Activated T-cell treated with anti-CD3 and anti-CD28 coated beads, Interleukin-2, amount 50 U/mL, for 24 hours (primary cell): ENCODE measurements at places on chromosomes 2 and 18.
A peak's percentile ranks its signal among the peaks of the same experiment; 100 is the strongest.

DNA sequence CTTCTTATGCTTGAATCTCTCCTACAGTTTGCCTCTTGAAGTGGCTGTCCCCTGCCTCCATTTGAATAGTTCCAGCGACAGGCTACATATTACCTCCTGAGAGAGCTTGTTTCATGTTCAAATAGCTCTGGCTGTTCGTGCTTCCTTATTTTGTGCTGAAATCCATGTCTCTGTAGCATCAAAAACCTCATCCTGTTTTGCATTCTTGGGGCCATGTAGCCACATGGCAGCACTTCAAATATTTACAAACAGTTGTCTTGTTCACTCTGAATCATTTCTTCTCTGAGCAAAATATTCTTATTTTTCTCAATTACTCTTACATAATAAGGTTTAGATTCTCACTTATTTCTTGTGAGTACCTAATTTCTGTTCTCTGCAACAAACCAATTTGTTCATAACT is 1243.1 kb upstream of the NXPH2 start:
- no peak for DNase-seq

- no peak for DNase-seq
Observed at GRCh38 chr18:75111760-75112159, 97.2 kb downstream of the PTGR3 start.

- no peak for DNase-seq
Observed at GRCh38 chr2:196249860-196250259, 78.5 kb upstream of the STK17B start.

- DNase-seq: peak; percentile 74
Observed at GRCh38 chr2:30252723-30253701, 21.7 kb downstream of the LBH start.

- no peak for DNase-seq
Observed at GRCh38 chr18:44853430-44853829, 172.7 kb downstream of the SETBP1 start.

DNA sequence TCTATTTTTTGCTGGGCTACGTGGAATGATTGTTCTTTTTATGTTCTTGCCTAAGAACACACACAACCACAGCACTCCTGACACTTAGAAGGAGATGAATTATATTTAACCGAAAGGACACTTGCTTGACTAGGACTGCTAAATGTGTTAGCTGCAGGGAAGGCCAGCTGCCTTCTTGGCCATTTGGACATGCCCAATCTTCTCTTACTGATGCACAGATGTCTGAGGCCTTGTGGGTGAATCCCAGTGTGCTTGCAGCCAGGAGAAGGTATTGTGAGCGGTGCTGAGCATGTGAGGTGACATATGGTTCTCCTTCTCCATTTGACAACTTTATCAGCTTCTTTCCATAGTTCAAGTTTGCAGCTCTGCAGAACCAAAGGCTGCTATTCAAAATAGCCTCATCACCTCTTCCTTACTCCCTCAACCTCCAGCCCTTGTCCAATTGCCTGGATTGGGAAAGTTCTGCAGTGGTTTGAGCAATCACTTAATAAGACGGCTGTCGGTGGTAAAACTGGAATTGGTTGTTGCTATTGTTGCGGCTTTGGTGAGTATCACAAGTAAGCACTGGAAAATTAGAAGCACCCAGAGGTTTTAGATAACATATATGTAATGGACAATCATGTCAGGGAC is 1113.3 kb downstream of the TSN start:
- DNase-seq: no peak

GRCh38 chr18:29488617-29489016 is 1311.7 kb upstream of the CDH2 start:
- no peak for DNase-seq

- no peak for DNase-seq
Observed at GRCh38 chr18:76771192-76771799, 51.1 kb upstream of the ZNF236 start.

DNA sequence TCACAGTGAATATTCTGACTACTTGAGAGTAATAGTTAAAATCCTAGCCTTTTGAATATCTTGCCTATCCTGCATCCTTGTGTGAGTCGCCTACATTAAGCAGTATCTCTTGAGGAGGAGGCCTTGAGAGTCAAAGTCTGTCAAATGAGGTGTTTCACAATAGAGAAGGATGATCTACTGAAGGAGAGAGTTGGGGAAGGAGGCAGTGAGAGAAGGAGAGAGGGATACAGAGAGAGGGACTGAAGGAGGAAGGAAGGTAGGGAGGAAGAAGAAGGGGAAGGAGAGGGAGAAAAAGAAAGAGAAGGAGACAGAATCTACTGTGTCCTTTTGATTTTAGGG is 123.6 kb upstream of the CYP26B1 start:
- no peak for DNase-seq

DNA sequence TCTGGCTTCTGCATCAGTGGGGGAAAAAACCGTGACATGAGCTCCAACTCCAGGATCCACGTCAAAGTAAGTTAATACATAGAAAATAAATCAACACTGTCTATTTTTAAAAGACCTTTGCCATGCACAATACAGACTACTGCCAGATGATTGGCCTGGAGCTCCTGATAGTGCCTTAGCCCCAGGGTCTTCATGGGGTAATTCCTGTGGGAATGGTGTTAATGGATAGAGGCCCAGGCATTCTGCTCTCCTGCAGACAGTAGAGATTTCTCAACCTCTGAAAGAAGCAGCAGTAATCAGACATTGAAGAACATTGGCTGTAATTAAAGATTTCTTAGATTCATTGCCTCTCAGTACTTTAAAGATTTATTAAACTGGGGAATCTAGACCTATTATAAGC is 4.3 kb upstream of the PLCL1 start:
- no peak for DNase-seq

DNA sequence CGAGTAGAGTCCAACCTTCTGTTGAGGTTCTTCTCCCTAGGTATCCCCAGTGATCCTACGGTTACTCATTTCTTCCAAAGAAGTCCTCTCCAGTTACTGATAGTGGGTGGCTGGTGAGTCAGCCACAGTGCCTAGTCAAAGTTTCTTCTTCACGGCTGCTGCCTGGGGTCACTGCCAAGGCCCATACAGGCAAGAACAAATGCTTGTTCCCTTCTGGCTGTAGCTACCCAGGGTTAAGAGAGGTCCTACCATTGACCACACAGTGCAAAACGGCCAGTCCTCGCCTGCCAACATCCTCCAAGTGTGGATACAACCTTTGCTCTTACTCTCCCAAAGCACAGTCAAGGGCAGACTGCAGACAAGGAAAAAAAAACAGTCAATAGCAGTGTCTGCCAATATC is 2.9 kb upstream of the PTPN4 start:
- peak; percentile 52 for DNase-seq

DNA sequence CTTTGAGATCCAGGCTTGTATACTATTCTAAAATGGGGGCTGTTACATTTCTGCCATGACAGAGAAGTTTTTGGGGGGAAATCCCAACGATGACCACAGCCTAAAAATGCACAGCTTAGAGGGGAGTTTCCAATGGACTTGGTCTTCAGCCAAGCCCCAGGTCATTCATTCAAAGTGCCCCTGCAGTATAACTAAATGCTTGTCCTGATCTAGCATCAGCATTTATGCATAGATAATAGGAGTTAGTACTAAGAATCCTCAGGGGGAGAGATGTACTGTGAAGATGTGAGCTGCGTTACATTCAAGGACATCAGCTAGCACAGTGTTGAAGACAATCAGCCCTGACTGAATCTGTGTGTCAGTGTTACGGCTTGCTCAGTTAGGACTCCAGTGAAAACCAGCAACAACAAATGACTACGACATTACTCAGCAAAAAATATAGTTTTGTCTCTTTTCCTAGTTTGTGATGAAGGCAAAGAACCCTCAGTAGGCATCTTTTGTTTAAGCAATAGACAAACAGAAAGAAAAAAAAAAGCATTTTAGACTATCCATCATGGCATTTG is 160.9 kb downstream of the ZEB2 start:
- DNase-seq: no peak

DNA sequence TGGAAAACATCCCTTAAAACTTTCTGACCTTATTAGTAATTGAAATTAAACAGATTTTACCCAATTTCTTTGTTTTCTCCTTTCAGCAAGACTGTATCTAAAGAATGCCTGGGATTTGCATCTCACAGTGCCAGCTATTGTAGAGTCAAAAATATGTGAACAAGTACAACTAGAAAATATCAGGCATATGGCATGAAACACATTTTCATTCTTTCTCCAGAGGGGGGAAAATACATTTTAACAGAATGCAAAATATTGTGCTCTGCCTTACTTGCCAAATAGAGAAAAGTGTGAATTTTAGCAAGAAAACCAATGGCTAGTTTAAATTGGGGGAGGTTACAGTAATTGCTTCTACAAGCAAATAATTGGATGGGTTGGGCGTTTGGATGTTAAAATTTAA is 366.6 kb upstream of the FIGN start:
- DNase-seq: no peak

DNA sequence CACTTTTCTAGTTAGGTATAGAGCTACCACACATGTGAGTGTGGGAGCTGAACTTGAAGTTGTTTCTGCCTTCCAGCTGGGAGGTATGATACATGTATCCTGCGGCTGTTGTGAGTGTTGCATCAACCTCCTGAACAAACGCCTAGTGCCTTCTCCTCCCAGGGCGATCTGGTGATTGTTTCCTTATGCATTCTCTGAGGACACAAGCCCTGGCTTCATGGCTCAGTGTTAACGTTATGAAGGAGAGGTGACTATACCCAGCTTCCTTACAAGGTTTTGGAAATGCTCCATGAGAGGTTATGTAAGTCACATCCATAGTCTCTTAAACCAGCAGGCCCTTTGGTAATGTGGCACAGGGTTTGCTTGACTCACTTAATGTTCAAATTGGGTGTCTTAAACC is 64.9 kb downstream of the SPRED2 start:
- no peak for DNase-seq

DNA sequence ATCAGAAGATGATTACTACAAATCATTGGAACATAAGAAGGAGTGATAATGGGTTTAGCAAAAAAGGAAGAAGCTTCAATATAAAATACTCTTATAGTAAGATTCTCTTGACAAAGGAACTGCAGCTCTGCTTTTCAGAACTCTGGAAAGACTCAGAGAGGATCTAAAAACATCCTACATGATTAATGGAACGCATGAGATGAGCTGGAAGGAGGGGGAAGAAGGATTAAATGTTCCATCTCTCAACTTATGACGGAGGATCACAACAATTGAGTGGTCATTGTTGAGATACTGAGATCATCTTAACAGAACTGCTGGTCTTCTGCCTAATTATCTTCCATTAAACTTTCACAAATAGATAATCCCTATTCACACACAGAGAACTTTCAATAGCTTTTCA is 267.5 kb upstream of the SLC8A1 start:
- DNase-seq: no peak

- DNase-seq: no peak
Observed at GRCh38 chr2:24233321-24233720, 58.5 kb downstream of the FAM228A start.

DNA sequence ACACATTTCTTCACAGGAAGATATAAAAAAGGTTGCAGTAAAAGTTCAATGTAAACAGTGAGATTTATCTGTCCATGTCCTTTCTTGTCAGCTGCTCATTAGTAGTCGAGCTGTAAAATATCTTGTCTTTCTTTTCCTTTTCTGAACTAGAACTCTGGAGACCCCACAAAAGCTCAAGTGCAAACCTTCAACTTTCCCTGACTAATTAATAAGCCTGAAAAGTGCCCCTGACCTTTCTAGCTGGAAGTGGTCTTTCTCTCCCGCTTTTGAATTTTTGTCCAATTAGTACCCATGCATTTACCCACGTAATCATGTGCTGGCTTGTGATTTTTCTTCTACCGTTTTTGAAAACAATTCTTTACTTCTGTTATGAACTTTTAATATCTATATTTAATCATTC is 63.6 kb upstream of the EHBP1 start:
- no peak for DNase-seq

DNA sequence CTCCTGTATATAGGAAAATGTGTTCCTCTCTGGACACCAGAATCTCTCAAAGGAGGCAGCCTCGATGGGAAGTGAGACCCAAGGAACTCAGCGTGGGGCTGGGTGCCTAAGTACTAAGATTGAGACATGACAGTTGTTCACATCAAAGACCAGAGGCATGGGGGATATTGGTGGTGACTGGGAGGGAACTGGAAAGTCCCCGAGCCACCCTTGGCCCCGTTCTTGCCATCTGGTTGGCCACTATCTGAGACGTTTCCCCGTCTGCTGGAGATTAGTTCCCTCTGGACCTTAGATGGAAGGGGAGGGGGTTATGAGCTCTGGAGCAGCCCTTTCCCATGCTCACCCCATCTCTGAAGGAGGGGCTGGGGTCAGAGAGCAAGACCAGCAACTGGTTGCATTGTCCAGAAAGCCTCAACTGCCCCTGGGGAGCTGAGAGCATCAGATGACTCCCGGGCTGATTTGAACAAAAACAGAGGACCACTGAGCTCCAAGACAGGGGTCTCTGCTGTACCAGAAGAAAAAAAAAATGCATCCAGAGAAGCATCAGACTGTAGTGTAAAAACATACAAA is 11.8 kb downstream of the FBLN7 start:
- DNase-seq: no peak

- DNase-seq: no peak
Observed at GRCh38 chr2:196954001-196954400, 27.5 kb upstream of the PGAP1 start.

- no peak for DNase-seq
Observed at GRCh38 chr2:184849516-184849915, 251.2 kb downstream of the ZNF804A start.

GRCh38 chr2:173766537-173767289 is 198.5 kb downstream of the SP3 start:
- DNase-seq: no peak

- DNase-seq: no peak
Observed at GRCh38 chr18:58168993-58169392, 125.0 kb downstream of the NEDD4L start.

- DNase-seq: no peak
Observed at GRCh38 chr18:74271635-74272034, 20.1 kb downstream of the CYB5A start.

DNA sequence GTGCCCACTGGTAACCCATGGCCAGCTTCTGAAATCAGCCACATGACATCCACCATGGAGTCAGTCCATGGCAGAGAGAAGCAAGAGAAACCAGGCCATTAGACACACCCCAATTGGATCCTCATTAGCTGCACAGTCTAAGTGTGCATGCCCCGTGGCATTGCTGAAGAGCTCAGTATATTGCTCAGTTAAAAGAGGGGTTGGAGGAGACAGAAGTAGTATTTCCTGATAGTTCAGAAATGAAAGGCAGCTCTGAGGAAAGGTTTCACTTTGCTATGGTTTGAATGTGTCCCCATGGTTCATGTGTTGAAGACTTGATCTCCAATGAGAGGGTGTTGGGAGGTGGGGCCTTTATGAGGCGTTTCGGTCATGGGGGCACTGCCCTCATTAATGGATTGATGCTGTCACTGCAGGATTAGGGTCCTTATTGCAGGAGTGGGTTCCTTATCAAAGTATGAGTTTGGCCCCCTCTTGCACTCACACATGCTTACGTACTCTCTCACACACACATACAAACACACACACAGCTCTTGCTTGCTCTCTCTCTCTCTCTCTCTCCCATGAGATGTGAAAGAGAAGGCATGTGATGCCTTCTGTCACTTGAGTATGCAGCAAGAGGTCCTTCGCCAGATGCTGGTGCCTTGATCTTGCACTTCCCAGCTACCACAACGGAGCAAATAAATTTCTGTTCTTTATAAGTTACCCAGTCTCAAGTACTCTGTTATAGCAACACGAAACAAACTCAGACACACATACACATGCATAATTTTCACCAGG is 58.0 kb downstream of the TMEM163 start:
- DNase-seq: no peak
